Activated CD4-positive, CD25-positive, alpha-beta regulatory T cell treated with anti-CD3 and anti-CD28 coated beads, Interleukin-2, amount 50 U/mL, for 24 hours (primary cell): ENCODE measurements at places on chromosomes 12 and 14.

DNA sequence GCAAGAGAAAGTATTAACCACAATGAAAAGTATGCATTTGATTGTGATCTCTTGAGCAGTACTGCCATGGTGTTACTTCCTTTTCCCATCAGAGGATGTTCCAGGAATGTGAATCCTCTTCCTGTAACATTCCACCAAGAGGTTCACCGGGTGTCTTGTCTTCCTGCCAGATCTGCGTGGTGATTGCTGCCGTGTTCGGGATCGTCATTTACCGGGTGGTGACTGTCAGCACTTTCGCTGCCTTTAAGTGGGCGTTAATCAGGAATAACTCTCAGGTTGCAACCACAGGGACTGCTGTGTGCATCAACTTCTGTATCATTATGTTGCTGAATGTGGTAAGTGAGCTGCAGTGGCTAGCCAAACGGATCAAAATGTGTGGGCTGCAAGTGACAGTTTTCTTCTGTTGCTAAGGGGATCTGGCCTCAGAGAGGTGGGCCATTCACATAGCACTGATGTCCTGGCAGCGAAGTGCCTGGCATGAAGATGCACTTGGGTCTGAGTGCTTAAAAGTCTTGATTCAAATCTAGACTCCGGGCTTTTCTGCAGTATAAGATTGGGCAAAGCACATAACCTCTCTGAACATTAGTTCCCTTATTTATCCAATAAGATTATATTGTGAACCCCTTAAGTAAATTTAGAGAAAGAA is 123.4 kb downstream of the SLC5A8 start:
- no peak for ATAC-seq

- ATAC-seq = no peak
Observed at GRCh38 chr14:62001963-62002362, 239.7 kb downstream of the SNAPC1 start.

DNA sequence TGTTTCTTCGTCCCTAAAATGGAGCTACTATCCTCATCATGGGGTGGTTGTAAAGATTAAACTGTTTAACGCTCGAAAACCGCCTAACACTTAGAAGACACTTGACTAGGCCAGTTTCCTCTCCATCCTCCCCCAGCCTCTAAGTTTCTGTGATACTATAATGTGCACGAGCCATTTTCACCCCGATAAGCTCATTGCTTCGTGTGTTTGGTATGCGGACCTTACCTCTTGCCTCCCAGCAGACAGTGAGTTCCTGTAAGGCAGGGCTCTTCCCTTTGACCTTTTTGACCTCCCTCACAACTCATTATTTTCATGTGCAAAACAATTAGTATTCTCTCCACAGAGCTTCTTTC is 499 bp upstream of the GXYLT1 start:
- peak; percentile 4 for ATAC-seq

GRCh38 chr14:31137214-31137889 is 70.2 kb downstream of the HECTD1 start:
- ATAC-seq = no peak

GRCh38 chr14:97428808-97429440 is 631.7 kb downstream of the VRK1 start:
- no peak for ATAC-seq

DNA sequence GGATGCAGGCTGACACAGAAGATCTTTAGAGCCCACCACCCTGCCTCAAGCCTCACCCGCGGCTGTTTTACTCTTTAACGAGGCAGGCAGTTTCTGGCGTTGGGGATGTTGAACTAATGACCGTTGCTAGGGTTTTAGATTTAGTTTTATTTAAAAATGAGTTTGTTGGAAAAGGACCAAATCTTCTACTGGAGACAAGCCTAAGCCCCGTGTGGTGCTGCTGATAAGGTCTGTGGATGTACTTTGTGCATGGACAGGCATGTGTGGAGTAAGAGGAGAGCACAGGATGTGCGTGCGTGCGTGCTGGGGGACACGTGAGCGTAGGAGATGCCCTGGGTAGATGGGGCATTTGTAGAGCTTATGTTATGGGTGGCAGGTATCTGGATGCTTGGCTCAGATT is 5.7 kb downstream of the NTF3 start:
- ATAC-seq = no peak

GRCh38 chr12:84413656-84414055 is 498.9 kb downstream of the SLC6A15 start:
- ATAC-seq = no peak

DNA sequence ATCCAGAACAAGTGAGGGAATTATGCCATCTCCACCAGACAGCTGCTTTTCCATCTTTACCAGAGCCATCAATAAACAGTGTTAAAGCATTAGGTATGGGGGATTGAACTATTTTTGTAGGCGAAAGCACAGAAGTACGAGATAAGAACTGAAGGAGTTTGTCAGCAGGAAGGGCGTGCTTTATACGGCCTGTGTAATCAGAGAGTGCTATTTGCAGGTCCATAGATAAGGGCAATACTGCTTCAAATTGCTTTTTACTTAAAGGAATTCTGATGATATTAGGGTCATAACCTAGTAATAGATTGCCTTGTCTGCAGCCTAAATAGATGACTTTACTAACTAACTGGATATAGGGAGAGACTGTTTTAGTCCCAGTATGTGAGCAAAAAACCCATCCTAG is 20.3 kb upstream of the CLEC4E start:
- ATAC-seq = no peak

DNA sequence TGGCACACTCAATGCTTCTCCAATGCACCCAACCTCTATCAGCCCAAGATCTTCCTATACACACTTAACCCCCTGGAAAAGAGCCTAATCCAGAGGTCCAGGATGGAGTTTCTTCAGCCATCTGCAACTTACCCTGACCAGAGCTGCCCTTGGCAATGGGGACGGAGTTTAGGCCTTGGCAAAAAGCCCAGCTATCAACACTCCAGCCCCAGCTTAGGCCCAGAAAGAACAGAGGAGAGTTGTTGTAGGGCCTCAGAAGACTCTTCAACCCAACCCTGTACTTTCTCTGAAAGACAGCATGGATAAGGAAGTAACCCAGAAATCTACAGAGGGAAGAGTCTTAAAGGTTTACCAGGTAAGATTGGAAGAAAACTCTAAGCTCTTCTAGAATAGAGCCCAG is 219.3 kb upstream of the PELI2 start:
- no peak for ATAC-seq

DNA sequence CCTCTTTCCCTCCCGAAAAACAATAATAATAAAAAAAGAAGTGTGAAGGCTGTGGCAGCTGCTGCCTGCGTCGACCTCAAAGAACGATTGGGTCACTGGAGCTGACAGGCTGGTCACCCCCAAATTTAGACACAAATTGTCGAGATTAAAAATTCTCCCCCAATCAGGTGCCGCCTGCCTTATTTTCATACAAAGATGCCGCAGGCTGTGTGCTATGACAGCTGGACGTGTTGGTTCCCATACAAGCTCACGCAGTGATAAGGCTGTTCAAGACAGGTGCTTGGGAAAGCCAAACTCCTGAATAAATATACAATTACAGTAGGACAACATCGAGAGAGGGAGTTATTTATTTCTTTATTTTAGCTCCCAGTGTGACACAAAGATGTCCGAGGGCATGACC is 1041.8 kb downstream of the VRK1 start:
- no peak for ATAC-seq

DNA sequence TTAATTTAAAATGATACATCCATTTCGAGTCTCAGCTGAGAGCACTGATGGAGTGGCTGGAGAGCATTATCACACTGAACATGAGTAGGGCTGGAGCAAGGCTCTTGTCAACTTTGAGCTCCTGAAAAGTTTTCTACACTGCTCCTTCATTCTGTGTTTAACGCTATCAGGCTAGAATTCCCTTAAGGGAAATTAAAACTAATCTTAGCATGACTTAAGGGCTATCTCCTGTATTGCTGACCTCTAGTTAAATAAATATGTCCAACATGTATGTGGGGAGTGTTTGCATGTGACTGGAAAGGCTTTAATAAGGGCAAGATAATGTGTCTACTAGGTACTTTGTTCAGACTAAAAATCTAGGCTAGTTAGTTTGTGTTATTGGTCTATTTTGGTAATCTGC is 116.7 kb upstream of the CAND1 start:
- no peak for ATAC-seq

- ATAC-seq = no peak
Observed at GRCh38 chr12:116892349-116893140, 11.3 kb upstream of the HRK start.

GRCh38 chr12:11397366-11397765 is 2.0 kb upstream of the PRB2 start:
- no peak for ATAC-seq

DNA sequence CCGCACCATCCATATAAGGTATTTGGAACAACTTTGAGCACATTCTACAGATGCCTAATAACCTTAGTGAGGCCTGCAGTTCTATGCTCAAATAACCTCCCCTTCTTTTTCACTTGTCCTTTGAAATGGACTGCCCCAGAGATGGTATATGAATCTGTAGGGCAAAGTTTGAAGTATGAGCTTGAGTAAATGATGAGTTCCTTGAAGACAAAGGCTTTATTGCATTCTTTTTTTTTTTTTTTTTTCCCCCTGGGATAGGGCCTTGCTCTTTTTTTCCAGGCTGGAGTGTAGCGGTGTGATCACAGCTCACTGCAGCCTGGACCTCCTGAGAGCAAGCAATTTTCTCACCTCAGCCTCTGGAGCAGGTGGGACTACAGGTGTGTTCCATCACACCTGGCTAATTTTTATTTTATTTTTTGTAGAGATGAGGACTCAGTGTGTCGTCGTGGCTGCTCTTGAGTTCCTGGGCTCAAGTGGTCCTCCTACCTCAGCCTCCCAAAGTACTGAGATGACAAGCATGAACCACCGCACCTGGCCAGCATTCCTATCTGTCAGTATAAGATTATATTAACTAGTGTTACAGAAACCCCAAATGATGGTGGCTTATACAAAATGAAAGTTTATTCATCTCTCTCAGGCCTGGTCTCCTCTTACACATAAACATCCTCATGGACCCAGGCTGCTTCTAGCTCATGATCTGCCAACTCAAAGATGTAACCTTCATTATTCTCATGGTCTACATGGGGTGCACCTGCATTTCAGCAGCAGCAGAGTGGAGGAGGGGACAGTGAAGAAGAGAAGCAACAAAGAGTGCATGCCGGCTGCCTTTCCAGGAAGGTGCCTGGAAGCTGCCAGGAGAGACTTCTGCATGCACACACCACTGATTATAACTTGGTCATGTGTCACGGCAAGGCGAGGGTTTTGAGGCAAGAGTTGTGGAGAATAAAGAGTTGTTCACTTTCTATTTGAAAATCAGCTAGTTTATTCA is 101.4 kb downstream of the DUSP16 start:
- peak; percentile 49 for ATAC-seq

DNA sequence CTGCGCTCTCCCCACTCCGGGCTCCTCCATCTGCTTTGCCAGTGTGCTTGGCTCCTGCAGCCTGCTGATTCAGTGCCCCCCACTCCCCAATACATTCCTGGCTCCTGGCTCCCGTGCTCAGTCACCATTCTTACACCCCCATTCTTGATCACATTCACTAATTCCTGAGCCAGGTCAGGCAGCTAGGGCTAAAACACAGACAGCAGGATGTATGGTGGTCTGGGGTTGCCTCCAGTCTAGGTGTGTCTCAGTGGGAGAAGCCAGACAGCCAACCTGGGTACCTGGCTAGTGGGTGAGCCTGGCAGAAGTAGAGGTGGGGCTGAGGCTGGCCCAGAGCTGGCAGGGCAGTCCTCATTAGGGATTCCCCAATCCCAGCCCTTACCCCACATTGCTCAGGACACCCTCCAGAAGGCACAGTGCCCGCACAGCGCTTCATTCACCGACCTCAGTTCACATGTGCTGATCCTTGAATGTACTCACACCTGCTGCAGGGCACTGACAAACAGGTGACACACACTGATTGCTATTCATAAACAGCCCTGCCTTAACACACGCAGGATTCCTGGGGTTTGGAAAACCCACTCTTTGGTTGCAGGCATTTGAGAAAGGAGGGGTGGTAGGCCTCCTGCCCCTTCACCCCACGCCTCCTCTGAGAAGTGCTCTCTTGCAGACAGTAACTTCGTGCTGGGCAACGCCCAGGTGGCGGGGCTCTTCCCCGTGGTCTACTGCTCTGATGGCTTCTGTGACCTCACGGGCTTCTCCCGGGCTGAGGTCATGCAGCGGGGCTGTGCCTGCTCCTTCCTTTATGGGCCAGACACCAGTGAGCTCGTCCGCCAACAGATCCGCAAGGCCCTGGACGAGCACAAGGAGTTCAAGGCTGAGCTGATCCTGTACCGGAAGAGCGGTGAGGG is 1.7 kb downstream of the KCNH3 start:
- no peak for ATAC-seq

GRCh38 chr12:111942557-111942956 is 70.4 kb downstream of the TMEM116 start:
- no peak for ATAC-seq

GRCh38 chr14:36925094-36925493 is 247.3 kb downstream of the SLC25A21 start:
- no peak for ATAC-seq

DNA sequence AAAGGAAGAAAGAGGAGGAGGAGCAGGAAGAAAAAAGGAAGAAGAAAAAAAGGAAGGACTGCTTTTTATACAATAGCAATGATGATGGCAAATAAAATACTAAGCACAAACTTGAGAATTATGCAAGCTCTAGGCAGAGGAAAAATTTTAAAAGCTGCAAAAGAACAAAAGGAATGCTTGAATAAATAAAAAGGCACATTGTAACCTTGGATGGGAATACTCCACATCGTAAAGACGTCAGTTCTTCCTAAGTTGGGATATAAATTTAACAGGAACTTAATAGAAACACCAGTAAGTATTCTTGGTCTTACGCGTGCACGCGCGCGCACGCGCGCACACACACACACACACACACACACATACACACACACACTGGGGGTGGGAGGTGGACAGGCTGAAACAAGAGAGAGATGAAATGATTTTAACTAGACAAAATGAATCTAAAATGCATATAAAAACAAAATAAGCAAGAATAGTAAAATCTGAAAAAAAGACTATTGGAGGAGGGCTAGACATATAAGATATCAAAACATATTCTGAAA is 43.0 kb downstream of the SERPINA3 start:
- no peak for ATAC-seq

- no peak for ATAC-seq
Observed at GRCh38 chr14:101183376-101184103, 280.0 kb upstream of the RTL1 start.

DNA sequence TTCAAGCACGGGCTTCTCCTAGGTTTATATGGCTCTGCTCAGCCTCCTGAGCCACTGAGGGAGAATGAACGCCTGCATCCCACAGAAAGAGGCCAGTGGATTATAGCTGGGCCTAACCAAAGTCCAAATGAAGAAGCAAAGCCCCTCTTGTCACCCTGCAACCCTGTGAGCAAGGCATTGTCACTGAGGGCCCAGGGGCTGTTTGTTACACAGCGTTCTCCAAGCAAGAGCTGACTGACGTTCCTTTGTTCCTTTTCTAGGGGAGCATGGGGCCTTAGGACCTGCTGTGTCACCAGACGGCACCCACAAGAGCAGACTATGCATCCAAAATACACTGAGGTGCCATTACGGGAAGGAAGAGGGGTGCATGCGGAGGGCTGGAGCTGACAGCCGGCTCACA is 4.3 kb upstream of the FBRSL1 start:
- ATAC-seq = no peak

DNA sequence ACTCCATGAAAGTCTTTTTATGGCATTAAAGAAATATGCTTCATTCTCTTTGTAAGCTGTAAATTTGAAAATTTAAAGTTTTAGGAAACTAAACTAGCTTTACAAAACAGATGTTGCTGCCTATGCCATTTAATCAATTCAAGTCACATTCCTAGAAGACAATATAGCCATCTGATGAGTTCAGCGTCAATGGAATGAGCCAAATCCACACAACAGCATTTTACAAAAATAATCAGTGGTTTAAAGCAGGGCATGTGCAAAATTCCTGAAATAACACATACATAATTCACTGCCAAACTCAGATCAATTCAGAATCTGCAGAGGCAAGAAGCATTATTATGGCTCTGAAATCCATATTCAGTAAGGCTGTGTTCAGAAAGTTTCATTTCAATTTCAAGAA is 75.6 kb downstream of the MED13L start:
- no peak for ATAC-seq
